ENCODE measurements at places on chromosomes 2 and 18. TPM values are rescaled to one million over a fixed set of nuclear protein-coding genes. Genes with fewer than 3 reads are reported as not detected.

VWC2L gene
- not detected for total RNA-seq

EGR4 gene
- total RNA-seq: 0.28 TPM

PTPN4 gene
- 16.1 TPM for total RNA-seq

DPYSL5 gene
- 3.6 TPM for total RNA-seq

MATN3 gene
- 10.6 TPM for total RNA-seq

MAPRE3 gene
- 9.8 TPM for total RNA-seq

MAP3K19 gene
- total RNA-seq: not detected

ALKAL2 gene
- total RNA-seq: not detected

MAPRE2 gene
- 12.3 TPM for total RNA-seq

BOLA3 gene
- total RNA-seq: 138 TPM

CFC1 gene
- not detected for total RNA-seq

ALPI gene
- total RNA-seq: not detected

SLC16A14 gene
- total RNA-seq: 0.83 TPM

KCNJ13 gene
- total RNA-seq: not detected

WDR12 gene
- 70.2 TPM for total RNA-seq

CFAP65 gene
- total RNA-seq: 0.48 TPM

ZNF512 gene
- 17.9 TPM for total RNA-seq

CCDC141 gene
- total RNA-seq: not detected

PRADC1 gene
- total RNA-seq: 25.3 TPM

PSMA8 gene
- total RNA-seq: not detected

SPC25 gene
- total RNA-seq: 15.8 TPM

ASXL3 gene
- not detected for total RNA-seq

LRRTM1 gene
- not detected for total RNA-seq

NYAP2 gene
- not detected for total RNA-seq

LRP1B gene
- total RNA-seq: not detected

TYMS gene
- 169 TPM for total RNA-seq

CCDC150 gene
- 8.2 TPM for total RNA-seq

SERPINB11 gene
- total RNA-seq: not detected

CIB4 gene
- 0.38 TPM for total RNA-seq

ZNF2 gene
- 2.8 TPM for total RNA-seq

CHMP1B gene
- total RNA-seq: 48.1 TPM

GDF7 gene
- 0.09 TPM for total RNA-seq

GPR45 gene
- not detected for total RNA-seq

ABCG8 gene
- total RNA-seq: not detected

C2orf72 gene
- 5.6 TPM for total RNA-seq

ARPC2 gene
- 295 TPM for total RNA-seq

LRPPRC gene
- 97.7 TPM for total RNA-seq

ZSWIM2 gene
- not detected for total RNA-seq

LIMS1 gene
- total RNA-seq: 56.7 TPM

CCDC138 gene
- 7.8 TPM for total RNA-seq

FSIP2 gene
- not detected for total RNA-seq

SCYGR5 gene
- not detected for total RNA-seq

CDH20 gene
- not detected for total RNA-seq

SERPINB12 gene
- not detected for total RNA-seq

SFXN5 gene
- 14.8 TPM for total RNA-seq

TGFA gene
- total RNA-seq: 5.5 TPM

IL36G gene
- not detected for total RNA-seq

AUP1 gene
- total RNA-seq: 232 TPM

PDCD1 gene
- total RNA-seq: not detected

SIGLEC15 gene
- total RNA-seq: not detected

C1QL2 gene
- total RNA-seq: 0.53 TPM

RAPGEF4 gene
- total RNA-seq: 0.29 TPM

DNAJC10 gene
- total RNA-seq: 53.0 TPM

TLX2 gene
- total RNA-seq: 0.48 TPM

COL3A1 gene
- total RNA-seq: 0.09 TPM

AQP12A gene
- not detected for total RNA-seq

EEF1B2 gene
- total RNA-seq: 1,032 TPM

NDC80 gene
- total RNA-seq: 12.8 TPM

C2orf81 gene
- total RNA-seq: 3.0 TPM
